ENCODE measurements at places on chromosomes 12 and 14. TPM values are rescaled to one million over a fixed set of nuclear protein-coding genes. Genes with fewer than 3 reads are reported as not detected.

The GPX2 gene
- total RNA-seq = not detected

The HIGD1C gene
- not detected for total RNA-seq

The KICS2 gene
- total RNA-seq = 8.6 TPM

The HAL gene
- under 0.01 TPM for total RNA-seq

The GARIN6 gene
- not detected for total RNA-seq

The BCL11B gene
- not detected for total RNA-seq

The KITLG gene
- total RNA-seq = 51.6 TPM

The KRT78 gene
- total RNA-seq = not detected

The KCNMB4 gene
- total RNA-seq = 5.1 TPM

The RIMBP2 gene
- total RNA-seq = under 0.01 TPM

The PLXNC1 gene
- 1.5 TPM for total RNA-seq

The KLRG1 gene
- total RNA-seq = 0.38 TPM

The GALNT8 gene
- under 0.01 TPM for total RNA-seq

The AQP2 gene
- not detected for total RNA-seq

The CCDC88C gene
- total RNA-seq = 0.77 TPM

The HNRNPC gene
- 696 TPM for total RNA-seq

The MARCHF9 gene
- total RNA-seq = 0.77 TPM

The ACRBP gene
- under 0.01 TPM for total RNA-seq

The PZP gene
- total RNA-seq = not detected

The WASHC3 gene
- total RNA-seq = 101 TPM

The KCNK10 gene
- not detected for total RNA-seq

The WNT1 gene
- total RNA-seq = not detected

Measured in regular cardiac myocyte (primary cell).